ENCODE measurements at places on chromosomes 4 and X.

DNA sequence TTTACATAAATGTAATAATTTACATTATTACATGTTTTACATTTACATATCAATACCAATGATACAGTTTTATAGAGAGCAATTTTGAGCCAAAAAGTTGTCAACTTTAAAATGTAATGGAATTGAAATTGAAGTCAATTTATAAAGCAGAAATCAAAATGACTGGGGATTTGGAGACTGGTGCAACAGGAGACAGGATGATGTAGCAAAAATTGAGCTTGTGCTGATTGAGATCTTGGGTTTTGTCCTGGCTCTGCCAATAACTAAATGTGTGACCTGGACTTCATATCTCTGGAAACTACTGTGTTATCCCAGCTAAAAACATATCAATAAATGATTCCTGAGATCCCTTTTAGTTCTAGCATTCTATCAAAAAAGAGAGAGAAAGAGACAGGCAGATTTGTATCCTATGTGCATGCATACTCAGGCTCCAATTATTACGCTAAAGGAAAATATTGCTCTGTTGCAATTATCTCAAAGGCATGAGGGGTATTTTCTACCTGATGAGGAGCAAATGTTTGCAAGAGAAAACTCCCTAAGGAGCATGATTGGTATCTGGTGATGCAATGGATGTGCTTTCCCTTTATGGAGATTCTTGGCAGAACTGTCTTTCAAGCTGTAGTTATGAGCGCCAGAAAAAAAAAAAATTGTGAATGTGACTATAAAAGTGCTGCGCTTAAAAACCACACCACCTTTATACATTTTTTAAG is 14.7 kb downstream of the EXOC1L start:
- DNase-seq = no peak

- no peak for DNase-seq
Measured at GRCh38 chrX:41718481-41719235, 5.3 kb upstream of the GPR82 start.

DNA sequence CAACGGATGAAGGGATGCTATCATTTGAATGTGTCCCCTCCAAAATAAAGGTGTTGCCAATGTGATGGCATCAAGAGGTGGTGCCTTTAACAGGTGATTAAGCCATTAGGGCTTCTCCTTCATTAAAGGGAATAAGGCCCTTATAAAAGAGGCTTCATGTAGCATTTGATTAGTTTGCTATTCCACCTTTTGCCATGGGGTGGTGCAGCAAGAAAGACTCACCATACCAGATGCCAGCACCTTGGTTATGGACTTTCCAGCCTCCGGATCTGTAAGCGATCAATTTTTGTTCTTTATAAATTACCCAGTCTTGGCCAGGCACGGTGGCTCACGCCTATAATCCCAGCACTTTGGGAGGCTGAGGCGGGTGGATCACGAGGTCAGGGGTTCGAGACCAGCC is 7.9 kb upstream of the SLC25A43 start:
- DNase-seq = no peak

DNA sequence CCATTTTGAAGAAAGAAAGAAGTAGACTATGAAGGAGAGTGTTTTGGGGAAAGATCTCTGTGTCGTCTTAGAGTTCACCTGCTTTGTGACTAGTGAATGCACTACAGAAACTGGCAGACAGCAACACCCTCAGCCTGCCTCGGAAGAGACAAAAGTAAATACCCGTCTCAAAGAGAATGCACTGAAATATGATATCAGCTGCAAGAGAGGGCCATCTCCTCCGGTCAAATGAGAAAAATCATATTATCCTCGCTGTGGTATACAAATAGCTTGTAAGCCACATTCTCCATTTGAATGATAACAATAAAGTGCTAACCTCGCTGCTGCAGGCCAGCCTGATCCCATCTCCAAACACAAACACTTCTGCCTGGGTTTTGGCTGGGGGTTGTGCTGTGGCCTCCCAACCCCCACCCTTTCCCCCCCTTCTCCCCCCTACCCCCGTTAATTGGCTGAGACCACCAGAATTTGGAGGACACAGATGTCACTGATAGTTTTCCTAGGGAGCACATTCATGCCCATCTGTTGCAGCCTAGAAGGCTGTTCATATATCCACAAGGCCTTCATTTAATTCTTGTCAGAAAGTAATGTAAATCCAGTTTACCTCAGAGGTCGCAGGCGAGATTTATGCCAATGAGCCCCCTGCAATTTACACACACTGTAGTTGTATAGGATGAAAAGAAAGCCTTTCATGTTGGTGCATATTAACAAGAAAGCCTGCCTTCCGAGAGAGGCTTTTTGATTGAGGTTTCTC is 46.3 kb downstream of the ALPK1 start:
- DNase-seq = no peak

- DNase-seq = no peak
Measured at GRCh38 chrX:31038575-31039326, 33.1 kb downstream of the FTHL17 start.

DNA sequence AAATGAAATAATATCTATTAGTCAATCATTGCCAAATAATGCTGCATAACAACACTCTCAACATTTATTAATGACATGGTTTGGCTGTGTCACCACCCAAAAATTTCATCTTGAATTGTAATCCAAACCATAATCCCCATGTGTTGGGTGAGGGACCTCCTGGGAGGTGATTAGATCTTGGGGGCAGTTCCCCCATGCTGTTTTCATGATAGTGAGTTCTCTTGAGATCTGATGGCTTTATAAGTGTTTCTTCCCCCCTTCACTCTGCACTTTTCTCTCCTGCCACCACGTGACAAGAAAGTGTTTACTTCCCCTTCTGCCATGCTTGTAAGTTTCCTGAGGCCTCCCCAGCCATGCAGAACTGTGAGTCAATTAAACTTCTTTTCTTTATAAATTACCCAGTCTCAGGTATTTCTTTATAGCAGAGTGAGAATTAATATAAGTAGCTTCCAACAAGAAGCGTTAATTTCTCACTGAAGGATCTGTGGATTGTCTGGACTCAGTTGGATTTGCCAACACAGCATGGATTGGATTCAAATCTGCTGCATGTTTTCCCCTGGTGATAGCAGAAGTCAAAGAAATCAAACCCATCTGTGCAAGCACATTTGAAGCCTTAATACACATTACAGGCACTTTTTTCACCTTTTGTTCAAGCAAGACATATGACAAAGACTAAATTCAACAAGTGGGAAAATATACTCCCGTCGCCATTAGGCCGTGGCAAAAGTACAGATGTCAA is 216.6 kb downstream of the PDGFC start:
- DNase-seq = no peak

- DNase-seq = no peak
Measured at GRCh38 chrX:50327235-50327634, 122.7 kb downstream of the CCNB3 start.

- no peak for DNase-seq
Measured at GRCh38 chr4:6991771-6992557, 51.2 kb upstream of the TADA2B start.

DNA sequence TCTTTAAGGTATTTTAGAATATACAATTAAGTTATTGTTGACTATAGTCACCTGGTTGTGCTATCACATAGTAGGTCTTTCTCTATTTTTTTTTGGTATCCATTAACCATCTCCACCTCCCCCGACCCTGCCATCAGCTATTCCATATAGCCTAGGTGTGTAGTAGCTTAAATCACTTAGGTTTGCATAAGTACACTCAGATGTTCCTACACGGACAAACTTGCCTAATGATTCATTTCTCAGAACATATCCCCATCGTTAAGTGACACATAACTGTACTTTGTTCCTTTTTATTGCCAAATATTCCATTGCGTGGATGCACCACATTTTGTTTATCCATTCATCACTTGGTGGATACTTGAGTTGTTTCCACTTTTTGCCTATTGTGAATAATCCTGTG is 67.9 kb downstream of the SLAIN2 start:
- DNase-seq = no peak

DNA sequence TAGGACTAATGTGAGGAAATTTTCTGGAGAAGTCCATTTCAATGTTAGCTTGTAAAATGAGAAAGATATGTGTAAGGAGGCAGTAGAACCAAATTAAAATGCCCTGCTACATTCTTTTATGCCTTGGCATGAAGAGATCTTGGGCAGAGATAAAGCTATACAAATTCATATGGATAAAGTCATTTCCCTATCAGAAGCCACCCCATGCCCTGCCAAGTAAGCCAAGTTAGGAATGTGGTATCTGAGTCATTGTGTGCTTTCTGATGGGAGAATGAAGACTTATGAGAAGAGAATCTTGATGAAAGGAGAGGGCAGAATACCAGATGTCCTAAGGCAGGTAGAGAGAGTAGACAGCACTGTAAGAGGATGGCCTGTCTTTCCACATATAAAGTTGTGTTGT is 83.7 kb downstream of the TEX13A start:
- DNase-seq = no peak

DNA sequence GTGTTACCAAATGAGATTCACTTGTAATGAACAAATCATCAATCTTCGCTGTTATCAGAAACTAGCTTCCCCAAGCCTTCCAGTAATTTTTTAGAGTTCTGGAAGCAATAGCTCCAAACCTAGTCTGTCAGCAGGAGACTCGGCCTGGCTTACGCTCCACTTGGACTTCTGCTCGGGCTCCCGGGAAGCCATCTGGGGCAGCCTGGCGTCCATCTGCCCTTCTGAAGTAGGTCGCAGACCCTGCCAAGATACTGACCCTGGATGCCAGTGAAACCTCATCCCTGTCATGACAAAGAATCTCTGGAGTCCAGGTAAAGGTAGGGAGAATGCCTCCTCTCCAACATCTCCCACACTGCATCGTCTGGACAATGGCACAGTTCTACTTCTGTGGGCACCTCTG is 493.8 kb upstream of the ZFP42 start:
- no peak for DNase-seq

GRCh38 chr4:140152751-140153418 is 1.1 kb downstream of the MAML3 start:
- DNase-seq = peak; percentile 23

- no peak for DNase-seq
Measured at GRCh38 chr4:139631791-139632190, 33.8 kb upstream of the MGST2 start.

GRCh38 chr4:104966349-104967033 is 180.2 kb upstream of the TET2 start:
- no peak for DNase-seq

GRCh38 chr4:180423712-180424057 is 1819.5 kb upstream of the TENM3 start:
- no peak for DNase-seq

- DNase-seq = peak; percentile 33
Measured at GRCh38 chrX:154013614-154014360, 5.9 kb downstream of the IRAK1 start.

GRCh38 chr4:21688596-21689265 is 259.8 kb downstream of the KCNIP4 start:
- no peak for DNase-seq

DNA sequence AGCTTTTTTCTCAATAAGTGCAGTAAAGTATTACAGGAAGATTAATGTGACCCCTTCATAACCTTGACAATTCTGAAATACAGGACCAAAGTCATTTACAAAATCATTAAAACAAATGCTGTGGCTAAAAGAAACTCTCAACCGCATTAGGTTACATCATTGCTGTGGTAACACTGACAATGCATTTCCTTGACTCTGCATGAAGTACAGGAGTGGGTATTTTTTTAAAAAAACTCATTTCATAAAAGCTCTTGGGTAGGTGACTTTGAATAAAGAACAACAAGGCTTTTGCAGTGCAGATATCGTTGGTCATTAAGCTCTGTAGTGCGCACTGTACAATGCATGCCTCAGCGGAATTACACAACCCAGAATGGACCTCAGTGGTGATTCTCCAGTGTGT is 23.4 kb upstream of the XK start:
- no peak for DNase-seq

DNA sequence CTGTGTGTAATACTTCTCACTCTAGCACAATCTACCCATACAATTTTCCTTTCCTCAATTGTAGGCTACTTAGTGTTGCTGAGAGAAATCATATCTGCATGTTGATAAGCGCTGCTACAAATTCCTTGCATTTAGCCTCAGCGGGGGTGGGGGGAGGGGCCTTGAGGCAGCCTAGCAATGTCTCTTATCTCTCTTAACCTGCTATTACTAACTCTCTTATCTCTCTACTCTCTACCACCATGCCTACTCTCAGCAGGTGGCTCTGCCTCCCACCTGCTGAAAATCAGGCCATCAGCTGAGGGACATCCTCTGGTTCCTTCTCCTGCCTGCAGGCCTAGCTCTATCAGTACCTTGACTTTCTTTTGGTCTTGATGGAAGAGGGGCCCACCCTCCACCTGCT is 98.9 kb downstream of the GPR82 start:
- no peak for DNase-seq

DNA sequence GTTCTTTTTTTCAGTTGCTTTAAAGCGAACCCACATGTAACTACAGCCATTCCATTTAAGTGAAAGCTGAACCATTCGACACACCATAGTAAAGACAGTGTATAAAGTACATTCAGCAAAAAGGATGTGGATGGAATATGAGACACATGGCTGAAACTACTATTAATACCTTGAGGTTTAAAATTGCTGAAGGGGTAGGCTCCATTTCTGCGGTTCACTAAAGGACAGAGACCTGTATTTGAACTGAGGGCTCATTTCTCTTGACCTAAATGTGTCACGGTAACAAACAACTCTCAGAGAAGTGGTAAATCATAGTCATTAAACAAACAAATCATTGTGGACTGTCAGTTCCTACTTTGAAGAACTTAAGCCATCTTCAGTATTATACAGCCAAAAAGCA is 1085.6 kb upstream of the TENM3 start:
- DNase-seq = no peak

- no peak for DNase-seq
Measured at GRCh38 chr4:8181119-8181518, 18.0 kb upstream of the SH3TC1 start.

DNA sequence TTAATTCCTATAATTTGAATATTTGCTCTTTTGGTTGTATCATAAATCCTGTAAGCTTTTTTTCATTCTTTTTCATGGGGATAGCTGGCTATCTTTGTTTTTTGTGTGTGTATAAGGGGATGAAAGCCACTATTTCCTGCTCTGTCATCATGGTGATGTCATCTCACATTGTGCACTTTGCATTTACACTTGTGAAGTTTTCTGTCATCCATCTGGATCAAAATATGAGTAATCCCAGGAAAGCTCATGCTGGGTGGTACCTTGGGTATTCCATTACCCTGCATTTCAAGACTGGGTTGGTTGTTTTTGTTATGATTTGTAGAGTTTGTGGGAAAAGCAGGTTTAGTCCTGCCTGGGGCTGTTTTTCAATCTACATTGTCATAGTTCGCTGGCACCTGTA is 367.3 kb downstream of the CHIC1 start:
- DNase-seq = no peak

DNA sequence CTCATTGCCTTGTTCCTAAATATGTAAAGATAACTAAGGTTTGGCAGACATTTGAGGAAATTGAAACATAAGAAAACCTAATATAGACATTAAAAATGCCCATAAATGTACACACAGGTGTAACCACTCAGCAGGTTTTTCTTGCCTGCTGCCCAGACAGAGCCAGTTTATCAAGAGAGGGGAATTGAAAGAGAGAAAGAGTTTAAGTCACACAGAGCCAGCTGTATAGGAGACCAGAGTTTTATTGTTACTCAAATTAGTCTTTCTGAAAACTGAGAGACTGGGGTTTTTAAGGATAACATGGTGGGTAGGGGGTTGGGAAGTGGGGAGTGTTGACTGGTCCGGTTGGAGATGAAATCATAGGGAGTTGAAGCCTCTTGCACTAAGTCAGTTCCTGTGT is 119.0 kb downstream of the CFAP299 start:
- DNase-seq = no peak
